ENCODE measurements at places on chromosomes 6 and 20. TPM values are rescaled to one million over a fixed set of nuclear protein-coding genes. Genes with fewer than 3 reads are reported as not detected.
A peak's percentile ranks its signal among the peaks of the same experiment; 100 is the strongest.

Gene SPATS1
- not detected for total RNA-seq

DNA sequence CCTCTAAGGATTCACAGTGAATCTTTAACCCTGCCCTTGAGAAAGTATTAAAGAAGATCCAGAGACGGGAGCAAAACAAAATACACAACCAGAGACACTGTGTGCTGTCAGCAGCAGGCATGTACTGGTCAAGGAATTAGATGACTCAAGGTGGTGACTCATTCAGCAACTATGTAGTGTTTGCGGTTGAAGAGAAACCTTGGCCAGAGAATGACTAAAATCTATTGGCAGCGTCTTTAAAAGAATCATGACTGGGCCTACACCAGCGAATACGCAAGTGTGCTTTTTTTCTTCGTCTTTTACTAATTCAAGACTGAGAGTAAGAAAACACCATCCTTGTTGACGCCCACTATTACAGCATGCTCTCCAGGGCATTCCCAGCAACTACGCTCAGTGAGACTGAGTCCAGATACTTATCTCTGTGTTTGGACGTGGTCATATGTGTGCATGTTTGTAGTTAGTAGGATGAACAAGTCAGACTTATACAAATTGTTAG lies 72.4 kb upstream of the BACH2 start:
- H3K27me3 ChIP-seq, result no peaks in the 10 kb centered on the region
- no peak overlapping the region for H3K27ac ChIP-seq
- DNase-seq, result no peak
- no peak overlapping the region for H3K4me3 ChIP-seq
- H3K36me3 ChIP-seq, result no peaks in the 10 kb centered on the region
- no peaks in the 10 kb centered on the region for H3K4me1 ChIP-seq

GRCh38 chr6:76706631-76707030 lies 634.2 kb upstream of the IMPG1 start:
- H3K4me1 ChIP-seq, result no peaks in the 10 kb centered on the region
- no peaks in the 10 kb centered on the region for H3K36me3 ChIP-seq
- H3K4me3 ChIP-seq, result no peak overlapping the region
- H3K27ac ChIP-seq, result no peak overlapping the region
- no peak for DNase-seq

GRCh38 chr20:1377341-1377871 lies 15.4 kb downstream of the FKBP1A start:
- no peaks in the 10 kb centered on the region for H3K4me1 ChIP-seq
- no peak for DNase-seq
- H3K4me3 ChIP-seq, result no peak overlapping the region
- no peaks in the 10 kb centered on the region for H3K36me3 ChIP-seq
- H3K27me3 ChIP-seq, result no peaks in the 10 kb centered on the region

DNA sequence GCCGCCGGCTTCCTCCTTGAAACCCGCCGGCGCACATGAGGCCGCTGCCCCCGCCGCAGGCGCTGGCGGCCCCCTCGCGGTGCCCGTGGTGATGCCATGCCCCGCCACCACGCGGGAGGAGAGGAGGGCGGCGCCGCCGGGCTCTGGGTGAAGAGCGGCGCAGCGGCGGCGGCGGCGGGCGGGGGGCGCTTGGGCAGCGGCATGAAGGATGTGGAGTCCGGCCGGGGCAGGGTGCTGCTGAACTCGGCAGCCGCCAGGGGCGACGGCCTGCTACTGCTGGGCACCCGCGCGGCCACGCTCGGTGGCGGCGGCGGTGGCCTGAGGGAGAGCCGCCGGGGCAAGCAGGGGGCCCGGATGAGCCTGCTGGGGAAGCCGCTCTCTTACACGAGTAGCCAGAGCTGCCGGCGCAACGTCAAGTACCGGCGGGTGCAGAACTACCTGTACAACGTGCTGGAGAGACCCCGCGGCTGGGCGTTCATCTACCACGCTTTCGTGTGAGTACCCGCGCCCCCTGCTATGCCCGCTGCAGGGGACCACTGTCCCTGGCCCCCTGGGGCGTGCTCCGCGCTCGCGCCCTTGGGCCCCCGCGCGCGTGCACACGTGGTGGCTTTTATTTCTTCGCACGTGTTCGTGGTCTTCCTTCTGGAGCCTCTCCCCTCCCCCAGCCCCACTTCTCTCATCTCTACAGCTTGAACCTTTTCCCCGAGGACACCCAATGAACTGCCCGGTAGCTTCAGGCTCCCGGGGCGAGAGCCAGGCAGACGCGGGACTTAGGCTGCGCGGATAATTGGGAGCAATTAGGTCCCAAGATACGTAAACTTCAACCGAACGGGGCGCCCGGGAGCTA lies 453 bp downstream of the KCNQ5 start:
- H3K4me1 ChIP-seq, result peaks cover 24% of the 10 kb centered on the region
- no peaks in the 10 kb centered on the region for H3K36me3 ChIP-seq
- no peak for DNase-seq
- no peak overlapping the region for H3K27ac ChIP-seq
- H3K4me3 ChIP-seq, result peak overlapping the region; percentile 15

GRCh38 chr6:7112741-7113313 lies 5.1 kb downstream of the RREB1 start:
- H3K36me3 ChIP-seq, result no peaks in the 10 kb centered on the region
- DNase-seq, result peak; percentile 59
- H3K4me3 ChIP-seq, result no peak overlapping the region
- H3K27me3 ChIP-seq, result no peaks in the 10 kb centered on the region
- peaks cover 23% of the 10 kb centered on the region for H3K4me1 ChIP-seq

DNA sequence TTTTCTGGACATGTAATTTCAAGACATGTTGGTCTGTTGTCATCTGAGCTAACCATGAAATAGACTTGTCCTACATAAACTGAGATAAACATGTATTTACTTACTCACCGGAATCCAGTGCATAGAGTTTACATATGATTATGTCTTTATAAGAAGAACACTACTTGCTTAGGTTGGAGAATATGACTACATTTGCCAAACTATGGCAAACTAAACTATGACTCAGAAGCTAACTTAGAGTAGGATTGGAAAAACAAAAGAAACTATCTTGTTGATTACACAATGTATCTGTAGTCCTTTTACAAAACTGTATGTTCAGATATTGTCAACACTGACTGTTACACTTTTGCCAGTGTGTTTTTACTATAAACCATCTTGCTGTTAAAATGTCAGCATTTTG lies 113.3 kb downstream of the CRYBG1 start:
- H3K27ac ChIP-seq, result no peak overlapping the region
- no peaks in the 10 kb centered on the region for H3K36me3 ChIP-seq
- H3K4me3 ChIP-seq, result no peak overlapping the region
- no peaks in the 10 kb centered on the region for H3K4me1 ChIP-seq
- DNase-seq, result no peak

Gene MYLK4
- total RNA-seq, result 0.22 TPM

DNA sequence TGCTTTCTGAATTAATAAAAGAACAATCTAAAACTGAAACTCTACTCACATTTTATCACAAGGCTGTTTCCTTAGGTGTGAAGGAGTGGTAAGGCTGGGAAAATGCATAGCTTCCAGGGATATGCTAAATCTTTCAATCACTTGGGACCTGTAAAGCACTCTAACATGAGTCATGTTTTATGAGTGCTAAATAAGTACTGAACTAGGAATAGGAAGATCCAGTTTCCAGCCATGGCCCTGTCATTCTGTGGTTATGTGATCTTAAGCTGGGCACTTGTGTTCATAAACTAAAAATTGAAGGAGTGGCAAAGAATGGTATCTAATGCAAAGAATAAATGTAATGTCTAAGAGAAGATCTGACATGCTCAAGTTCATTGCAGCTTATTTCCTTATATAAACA lies 6.1 kb upstream of the TMEM200A start:
- no peak overlapping the region for H3K27ac ChIP-seq
- no peaks in the 10 kb centered on the region for H3K27me3 ChIP-seq
- H3K4me3 ChIP-seq, result no peak overlapping the region
- H3K36me3 ChIP-seq, result no peaks in the 10 kb centered on the region
- no peak for DNase-seq
- H3K4me1 ChIP-seq, result no peaks in the 10 kb centered on the region

DNA sequence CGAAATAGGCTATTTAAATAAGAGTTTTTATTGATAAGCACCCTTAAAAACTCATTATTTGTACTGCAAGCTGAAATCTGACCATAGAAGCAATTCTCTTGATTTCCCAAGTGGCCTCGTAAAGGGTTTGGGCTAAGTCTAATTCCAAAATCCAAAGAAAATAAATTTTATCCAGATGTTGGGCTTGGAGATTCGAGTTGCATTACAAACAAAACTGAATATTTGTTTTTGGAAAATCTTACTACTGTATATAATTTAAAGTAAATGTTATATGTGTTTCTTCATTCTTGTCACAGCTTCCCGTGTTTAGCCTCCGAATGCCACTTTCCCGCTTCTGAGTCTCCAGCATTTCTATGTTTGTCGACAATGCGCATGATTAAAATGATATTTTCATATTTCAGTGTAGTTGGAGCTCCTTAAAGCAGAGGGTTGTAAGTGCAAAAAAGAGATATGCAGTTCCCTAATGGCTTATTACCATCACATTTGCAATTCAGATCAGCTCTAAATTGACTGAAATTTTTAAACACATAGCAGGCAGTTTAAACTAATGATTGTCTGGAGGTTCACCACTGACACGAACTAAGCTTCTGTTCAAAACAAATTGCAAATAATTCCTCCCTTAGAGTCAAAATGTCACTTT lies 47.0 kb downstream of the PRL start:
- H3K27ac ChIP-seq, result no peak overlapping the region
- no peaks in the 10 kb centered on the region for H3K36me3 ChIP-seq
- no peak for DNase-seq
- H3K4me3 ChIP-seq, result no peak overlapping the region
- no peaks in the 10 kb centered on the region for H3K4me1 ChIP-seq

Gene JPH2
- total RNA-seq, result not detected

Gene TMEM200A
- 1.5 TPM for total RNA-seq

DNA sequence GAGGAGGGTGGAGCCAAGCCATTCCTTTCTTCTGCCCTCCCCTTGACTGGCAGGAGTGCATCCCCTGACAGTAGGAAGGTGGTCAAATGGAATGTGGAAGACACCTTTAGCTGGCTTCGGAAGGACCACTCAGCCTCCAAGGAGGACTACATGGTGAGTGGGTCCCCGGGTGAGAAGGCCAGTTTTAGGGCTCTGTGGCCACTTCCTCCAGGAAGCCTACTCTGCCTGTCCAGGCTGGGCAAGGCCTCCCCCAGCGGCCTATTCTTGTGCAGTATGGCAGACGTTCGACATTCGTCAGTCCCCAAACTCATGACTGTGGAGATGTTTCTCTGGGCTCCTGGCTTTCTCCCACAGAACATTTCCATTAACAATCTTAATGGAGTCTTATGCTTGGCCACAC lies 9.1 kb downstream of the PCIF1 start:
- no peaks in the 10 kb centered on the region for H3K27me3 ChIP-seq
- no peak for DNase-seq
- H3K4me1 ChIP-seq, result peaks cover 7% of the 10 kb centered on the region
- H3K4me3 ChIP-seq, result no peak overlapping the region
- peaks cover 84% of the 10 kb centered on the region for H3K36me3 ChIP-seq
- no peak overlapping the region for H3K27ac ChIP-seq

GRCh38 chr6:27795697-27796494 lies 116.3 kb downstream of the OR2B2 start:
- no peak overlapping the region for H3K27ac ChIP-seq
- DNase-seq, result no peak

- H3K36me3 ChIP-seq, result no peaks in the 10 kb centered on the region
- H3K27ac ChIP-seq, result no peak overlapping the region
- H3K27me3 ChIP-seq, result no peaks in the 10 kb centered on the region
- H3K4me1 ChIP-seq, result no peaks in the 10 kb centered on the region
- no peak overlapping the region for H3K4me3 ChIP-seq
Measured at GRCh38 chr6:20840675-20841074, 306.4 kb downstream of the CDKAL1 start.

GRCh38 chr6:147382945-147383554 lies 125.4 kb upstream of the SAMD5 start:
- H3K4me3 ChIP-seq, result no peak overlapping the region
- no peak for DNase-seq
- no peaks in the 10 kb centered on the region for H3K4me1 ChIP-seq
- no peak overlapping the region for H3K27ac ChIP-seq
- no peaks in the 10 kb centered on the region for H3K27me3 ChIP-seq

Gene PRKN
- 2.1 TPM for total RNA-seq

Gene EYS
- 0.68 TPM for total RNA-seq

Gene ADGRG6
- total RNA-seq, result 101 TPM
